ENCODE measurements at places on chromosomes 4 and X.

- no peak for DNase-seq
Observed at GRCh38 chr4:102823897-102824296, 3.5 kb downstream of the UBE2D3 start.

DNA sequence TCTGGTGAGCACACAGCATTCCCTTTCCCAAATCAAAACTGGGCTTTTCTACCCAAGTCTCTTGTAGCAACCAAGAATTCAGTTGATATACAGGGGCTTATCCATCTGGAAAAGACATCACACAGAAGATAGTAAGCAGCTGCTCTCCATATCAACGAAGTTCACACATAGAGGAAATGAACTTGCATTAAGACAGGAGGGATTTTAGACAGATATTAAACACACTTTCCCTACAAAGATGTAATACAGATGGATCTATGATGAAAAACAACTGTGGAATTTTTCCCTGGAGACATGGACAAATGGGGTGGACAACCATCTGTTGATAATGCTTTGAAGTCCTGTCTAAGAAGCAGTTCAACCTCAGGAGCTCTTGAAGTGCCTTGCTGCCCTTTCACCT, 9.8 kb upstream of the PDE5A start:
- no peak for DNase-seq

DNA sequence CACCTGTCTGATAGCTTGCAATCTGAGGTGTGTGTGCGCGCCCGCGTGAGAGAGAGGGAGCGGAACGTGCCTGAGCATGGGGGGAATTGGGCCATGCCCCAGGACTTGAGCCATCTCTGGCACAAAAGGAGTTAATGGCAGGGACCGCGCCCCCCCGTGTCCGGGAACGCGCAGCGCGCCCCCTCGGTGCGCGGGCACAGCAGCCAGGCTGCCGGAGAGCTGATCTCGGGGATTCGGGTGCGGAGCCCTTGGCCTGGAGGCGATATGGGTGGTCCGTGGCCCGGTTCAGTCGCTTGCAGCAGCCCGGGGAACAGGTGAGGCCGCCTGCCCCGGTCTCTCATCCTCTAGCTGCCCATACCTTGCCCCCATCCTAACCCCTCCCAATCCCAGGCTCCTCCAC, at the start of gene NLGN3:
Gene NLGN3 (plus strand): TSS at position 191 of the 400 bp plus-strand sequence. CDS start 2,909 bp downstream, outside the sequence.
- peak; percentile 13 for DNase-seq

- no peak for DNase-seq
Observed at GRCh38 chrX:23662187-23662586, 5.1 kb upstream of the PRDX4 start.

DNA sequence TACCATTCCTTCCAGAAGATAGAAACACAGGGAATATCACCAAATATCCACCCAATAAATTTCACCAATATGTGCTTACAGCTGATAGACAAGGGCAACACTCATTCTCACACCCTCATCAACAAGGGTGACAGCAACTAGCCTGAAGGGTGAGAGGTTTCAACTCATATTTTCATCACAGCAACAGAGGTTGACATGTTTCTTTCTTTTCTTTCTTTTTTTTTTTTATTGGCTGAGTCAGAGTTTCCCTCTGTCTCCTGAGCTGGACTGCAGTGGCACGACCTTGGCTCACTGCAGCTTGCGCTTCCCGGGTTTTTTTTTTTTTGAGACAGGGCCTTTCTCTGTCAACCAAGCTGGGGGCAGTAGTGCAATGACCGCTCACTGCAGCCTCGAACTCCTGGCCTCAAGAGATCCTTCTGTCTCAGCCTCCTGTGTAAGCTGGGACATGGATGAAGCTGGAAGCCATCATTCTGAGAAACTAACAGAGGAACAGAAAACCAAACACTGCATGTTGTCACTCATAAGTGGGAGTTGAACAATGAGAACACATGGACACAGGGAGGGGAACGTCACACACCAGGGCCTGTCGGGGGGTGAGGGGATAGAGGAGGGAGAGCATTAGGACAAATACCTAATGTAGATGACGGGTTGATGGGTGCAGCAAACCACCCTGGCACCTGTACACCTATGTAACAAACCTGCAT, 27.5 kb upstream of the ASMTL start:
- no peak for DNase-seq

- no peak for DNase-seq
Observed at GRCh38 chr4:167196344-167197012, 37.8 kb downstream of the SPOCK3 start.

Measured in WERI-Rb-1 (cell line).